ENCODE measurements at places on chromosomes 1 and 21.

- DNase-seq = no peak
Observed at GRCh38 chr1:223838125-223838854, 7.5 kb downstream of the TP53BP2 start.

GRCh38 chr1:153466908-153467307, 6.5 kb upstream of the S100A7 start:
- no peak for DNase-seq

DNA sequence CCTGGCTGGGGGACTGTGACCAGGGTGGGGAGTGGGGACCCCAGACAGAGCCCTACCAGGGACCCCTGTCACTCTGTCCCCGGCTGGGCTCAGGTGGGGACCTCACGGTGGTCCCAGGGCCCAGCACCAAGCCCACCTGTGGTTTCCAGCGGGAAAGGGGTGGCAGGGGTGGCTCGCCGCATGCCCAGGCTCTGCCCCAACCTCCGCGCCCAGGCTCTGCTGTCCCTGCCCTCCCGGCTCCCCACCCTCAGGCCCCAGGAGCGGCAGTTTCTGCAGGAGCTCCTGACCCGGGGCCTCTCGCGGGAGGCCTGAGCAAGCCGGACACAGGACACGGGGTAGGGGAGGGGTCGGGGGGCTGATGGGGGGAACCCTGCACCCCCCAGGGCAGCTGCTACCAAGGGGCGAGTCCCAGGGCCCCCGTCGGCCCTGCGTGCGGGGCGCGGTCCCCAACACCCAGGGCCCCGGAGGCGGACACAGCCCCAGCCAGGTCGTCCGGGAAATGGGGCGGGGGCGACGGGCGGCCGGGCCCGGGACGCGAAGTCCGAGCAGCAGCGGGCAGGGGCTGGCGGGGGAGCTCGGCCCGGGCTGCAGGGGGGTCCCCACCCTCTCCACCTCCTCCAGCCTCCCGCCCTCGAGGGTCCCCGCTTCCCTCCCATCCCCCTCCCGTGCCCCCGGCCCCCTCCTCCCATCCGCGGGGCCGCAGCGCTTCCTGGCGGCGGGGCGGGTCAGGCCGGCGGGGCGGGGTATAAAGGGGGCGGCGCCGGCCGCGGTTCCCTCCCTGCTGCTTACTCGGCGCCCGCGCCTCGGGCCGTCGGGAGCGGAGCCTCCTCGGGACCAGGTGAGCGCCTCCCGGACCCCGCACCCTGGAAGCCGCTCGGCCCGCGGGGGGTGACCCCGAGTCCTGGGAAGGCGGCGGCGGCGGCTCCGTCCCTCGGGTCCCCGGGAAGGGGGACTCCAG, at the start of gene COL6A2:
Gene COL6A2, plus strand, starts transcription at position 777 of the 958 bp plus-strand sequence.
- DNase-seq = peak; percentile 58

- DNase-seq = no peak
Observed at GRCh38 chr1:168688644-168689326, 40.2 kb downstream of the DPT start.

DNA sequence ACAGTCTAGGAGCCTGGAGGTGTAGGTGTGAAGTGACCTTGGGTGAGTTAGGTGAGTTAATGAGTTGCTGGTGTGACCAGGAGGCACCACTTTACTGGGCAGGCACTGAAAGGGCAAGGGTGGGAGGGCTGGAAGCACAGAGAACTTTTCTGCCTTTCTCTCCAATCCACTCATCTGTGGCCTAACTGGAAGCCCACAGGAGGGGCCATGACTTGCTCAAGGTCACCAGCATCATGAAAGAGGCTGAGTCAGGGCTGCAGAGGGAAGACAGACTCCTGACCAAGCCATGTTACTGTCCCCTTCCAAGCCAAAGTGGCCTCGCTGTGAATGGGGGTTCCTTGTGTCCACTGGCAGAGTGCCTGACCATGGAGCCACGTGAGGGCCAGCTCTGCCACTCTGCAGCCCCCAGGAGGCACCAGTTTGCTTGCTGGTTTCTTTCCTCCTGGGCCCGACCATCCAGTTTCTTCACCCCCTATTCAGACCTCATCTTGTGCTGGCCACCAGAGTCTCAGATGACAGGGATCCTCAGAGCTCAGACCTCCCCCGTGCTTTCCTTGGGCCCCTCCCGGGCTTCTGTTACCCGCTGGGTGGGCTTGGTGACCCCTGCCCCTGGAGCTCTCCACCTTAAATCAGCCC, 4.3 kb upstream of the BSND start:
- no peak for DNase-seq

GRCh38 chr1:155455588-155456195, 106.9 kb downstream of the ASH1L start:
- DNase-seq = no peak

DNA sequence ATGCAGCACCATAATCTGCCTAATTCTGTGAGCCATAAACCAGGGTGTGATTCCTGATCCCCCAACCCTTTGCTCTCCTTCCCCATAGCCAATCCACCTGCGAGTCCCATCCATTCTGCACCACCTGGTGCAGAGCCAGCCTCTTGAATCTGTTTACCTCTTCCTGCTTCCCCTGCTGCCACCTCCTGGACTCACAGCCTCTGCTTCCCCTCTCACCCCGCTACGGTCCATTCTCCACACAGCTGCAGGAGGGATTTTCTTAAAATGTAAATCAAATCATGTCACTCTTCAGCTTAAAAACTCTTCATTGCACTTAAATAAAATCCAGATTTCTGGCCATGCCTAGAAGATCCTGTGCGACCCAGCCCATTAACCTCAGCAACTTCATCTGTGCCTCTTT, 186.7 kb downstream of the FOXD2 start:
- DNase-seq = no peak

GRCh38 chr1:84260852-84261518, 40.5 kb upstream of the SAMD13 start:
- no peak for DNase-seq

DNA sequence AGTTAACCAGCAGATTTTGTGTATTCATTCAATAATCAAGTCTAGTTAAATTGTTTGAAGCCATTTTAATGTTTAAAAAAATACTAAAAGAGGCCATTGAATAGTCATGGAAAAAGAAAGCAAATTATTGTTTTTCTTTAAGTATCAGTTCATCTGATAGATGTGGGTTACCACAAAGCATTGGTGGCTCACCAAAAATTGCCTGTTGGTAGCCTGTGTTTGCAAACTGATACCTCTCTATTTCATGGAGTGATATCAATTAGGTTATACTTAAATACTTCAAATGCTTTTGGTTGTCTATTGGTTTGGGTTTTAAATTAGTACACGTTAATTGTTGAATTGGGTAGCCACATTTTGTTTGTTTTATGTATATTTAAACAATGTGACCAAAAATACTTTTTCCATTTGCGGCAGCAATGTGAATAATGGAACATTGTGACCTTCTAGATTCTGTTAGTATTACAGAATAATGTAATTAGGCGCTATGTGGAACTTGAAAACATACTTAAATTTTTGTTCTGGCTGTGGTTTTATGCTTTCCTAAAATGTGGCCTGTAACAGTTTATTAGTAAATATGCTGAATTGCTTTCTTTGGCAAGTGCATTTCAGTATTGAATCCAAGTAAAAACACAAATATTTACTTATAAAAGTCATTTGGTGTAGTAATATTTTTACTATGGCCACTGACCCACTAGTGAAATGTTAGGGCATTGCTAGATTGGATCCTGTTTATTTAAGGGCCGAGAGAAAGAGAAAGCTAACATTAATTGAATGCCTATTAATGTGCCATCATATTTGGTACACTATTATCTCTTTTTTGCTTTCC, 37.1 kb upstream of the NBL1 start:
- DNase-seq = peak; percentile 39

- DNase-seq = no peak
Observed at GRCh38 chr1:205519541-205520131, 15.2 kb downstream of the CDK18 start.

- DNase-seq = peak; percentile 35
Observed at GRCh38 chr1:112803906-112804762, 89.0 kb upstream of the PPM1J start.

GRCh38 chr1:19140465-19140864, 69.6 kb downstream of the UBR4 start:
- DNase-seq = no peak

DNA sequence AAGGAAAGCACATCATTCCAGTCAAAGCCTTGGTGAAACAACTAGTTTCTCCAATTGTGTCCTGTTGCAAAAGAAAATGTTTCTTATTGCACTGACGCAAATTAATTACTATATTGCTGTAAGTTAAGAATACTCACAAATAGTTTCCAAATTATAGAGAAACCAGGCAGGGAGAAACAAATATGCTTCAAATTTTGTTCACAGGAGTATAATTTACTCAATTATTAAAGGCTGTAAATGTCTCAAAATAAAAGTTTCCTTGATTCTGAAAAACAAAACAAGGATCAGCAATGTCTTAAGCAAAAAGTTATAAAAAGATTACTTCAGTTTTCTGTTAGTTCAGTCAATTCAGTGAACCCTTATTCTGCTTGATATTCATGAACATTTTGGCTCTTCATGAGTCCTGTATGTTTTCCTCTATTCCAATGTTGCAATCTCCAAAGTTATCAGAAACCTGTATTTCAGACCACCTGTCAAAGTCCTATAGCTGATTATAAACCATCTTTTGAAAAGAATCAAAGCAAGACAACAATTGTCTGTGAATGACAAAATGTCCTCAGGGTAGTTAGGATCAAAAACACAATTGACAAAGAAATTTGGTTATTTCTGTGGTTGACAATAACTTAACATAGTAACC, 11.7 kb upstream of the SYPL2 start:
- DNase-seq = no peak

DNA sequence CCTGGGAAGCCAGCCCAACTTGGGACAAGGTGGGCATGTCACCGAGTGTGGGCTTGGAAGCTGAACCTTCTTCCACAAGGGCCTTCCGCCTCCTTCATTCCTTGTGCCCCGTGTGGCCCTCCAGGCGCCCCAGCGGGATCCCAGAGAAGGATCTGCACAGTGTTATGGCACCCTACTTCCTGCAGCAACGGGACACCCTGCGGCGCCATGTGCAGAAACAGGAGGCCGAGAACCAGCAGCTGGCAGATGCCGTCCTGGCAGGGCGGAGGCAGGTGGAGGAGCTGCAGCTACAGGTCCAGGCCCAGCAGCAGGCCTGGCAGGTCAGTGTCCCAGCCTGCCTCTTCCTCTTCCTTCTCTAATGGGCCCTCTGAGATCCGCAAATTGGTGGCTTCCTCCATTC, 5.8 kb upstream of the BGLAP start:
- no peak for DNase-seq

- DNase-seq = no peak
Observed at GRCh38 chr1:227914801-227915563, 32.8 kb downstream of the WNT9A start.

DNA sequence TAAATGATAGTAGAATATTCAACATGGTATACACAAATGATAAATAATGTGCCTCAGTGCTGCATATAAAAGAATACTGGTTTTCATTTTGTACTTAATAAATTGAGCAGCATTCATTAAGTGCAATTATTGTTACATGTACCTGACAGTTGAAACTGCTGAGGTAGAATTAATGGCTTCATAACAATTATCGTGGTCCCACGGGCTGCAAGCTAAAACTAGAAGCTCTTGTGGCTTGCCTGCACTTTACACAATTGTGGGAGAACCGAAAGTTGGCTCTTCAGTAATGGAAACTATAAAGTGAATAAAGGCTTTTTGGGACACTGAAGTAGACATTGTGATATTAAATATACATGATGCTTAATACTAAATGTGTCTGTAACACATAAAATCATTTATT, 23.2 kb downstream of the INSL5 start:
- no peak for DNase-seq

DNA sequence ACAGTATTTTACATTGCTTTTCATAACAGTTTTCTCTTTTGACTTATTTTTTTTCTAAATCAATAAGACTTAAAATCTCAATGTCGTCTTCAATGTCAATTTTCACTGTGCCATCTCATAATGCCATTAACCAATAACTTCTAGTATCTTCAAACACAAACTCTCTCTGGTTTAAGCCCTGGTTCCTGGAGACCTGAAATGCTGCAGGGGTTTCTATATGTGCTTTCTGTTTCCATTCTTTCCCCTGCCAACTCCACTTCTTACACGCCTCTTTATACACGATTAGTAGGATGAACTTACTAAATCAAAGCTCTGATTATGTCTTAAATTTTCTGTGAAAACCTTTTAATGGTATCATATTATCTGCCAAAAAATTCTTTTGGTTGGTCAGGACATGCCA, 191.4 kb downstream of the AMY1C start:
- no peak for DNase-seq

GRCh38 chr1:41762251-41762650, 156.5 kb downstream of the HIVEP3 start:
- no peak for DNase-seq

DNA sequence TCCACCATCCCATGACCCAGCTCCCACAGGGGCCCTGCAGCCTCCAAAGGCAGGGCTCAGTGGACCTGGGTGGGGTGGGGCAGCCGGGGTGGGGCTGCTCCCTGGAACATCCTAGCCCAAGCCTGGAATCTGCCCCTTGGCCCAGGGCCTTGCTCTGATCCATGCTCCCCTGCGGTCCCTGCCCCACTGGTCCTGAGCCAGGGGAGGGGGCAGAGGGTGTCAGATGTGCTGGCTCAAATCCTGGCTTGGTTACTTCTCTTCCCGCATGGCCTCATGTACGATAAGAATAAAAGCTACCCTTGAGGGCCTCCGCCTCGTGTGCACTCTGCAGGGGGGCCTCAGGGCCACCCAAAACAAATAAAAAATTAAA, 819 bp downstream of the SLC25A34 start:
- DNase-seq = no peak

- DNase-seq = no peak
Observed at GRCh38 chr1:247431643-247432042, 15.7 kb downstream of the NLRP3 start.

- no peak for DNase-seq
Observed at GRCh38 chr1:219931033-219931432, 2.7 kb upstream of the SLC30A10 start.

GRCh38 chr1:71785000-71785399, 497.3 kb downstream of the NEGR1 start:
- no peak for DNase-seq

DNA sequence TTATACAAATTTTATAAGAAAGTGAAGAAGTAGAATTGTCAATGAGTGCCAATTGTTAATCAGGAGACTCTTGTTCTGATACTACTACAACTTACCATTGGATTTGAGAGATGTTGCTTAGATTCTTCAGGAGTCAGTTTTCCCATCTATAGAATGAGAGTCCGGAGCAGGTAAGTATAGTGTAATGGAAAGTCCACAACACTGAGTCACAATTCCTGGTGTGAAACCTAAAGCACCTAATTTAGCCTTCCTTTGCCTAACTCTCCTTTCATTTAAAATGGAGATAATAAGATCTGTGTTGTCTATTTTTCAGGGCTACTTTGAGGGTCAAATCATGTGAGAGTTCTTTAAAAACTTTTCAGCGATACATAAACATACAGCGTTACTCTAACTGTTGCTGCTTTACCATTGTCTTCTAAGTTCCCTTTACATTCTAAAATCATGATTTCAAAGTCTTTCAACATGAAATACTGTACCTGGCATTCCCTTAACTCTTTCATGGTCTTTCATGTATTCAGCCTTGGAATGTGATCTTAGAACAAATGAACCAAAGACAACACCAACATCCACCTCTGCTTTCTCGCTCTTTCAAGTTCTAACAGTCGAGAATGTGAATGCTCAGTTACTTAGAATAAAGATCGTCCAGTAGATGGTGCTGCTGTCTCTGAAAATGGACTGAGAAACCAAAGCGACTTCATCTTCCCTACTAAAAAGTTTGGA, 90.9 kb downstream of the SLC30A10 start:
- no peak for DNase-seq

- no peak for DNase-seq
Observed at GRCh38 chr1:245860657-245861544, 646.2 kb downstream of the SMYD3 start.

- DNase-seq = no peak
Observed at GRCh38 chr1:71049951-71050598, 2.5 kb upstream of the PTGER3 start.

GRCh38 chr1:69058454-69058853, 509.3 kb upstream of the LRRC7 start:
- no peak for DNase-seq
